Activated CD8-positive, alpha-beta memory T cell treated with anti-CD3 and anti-CD28 coated beads for 1 hour (primary cell): ENCODE measurements at places on chromosomes 5 and 9.

GRCh38 chr5:79931409-79931808 is 59.7 kb downstream of the MTX3 start:
- no peak for DNase-seq

DNA sequence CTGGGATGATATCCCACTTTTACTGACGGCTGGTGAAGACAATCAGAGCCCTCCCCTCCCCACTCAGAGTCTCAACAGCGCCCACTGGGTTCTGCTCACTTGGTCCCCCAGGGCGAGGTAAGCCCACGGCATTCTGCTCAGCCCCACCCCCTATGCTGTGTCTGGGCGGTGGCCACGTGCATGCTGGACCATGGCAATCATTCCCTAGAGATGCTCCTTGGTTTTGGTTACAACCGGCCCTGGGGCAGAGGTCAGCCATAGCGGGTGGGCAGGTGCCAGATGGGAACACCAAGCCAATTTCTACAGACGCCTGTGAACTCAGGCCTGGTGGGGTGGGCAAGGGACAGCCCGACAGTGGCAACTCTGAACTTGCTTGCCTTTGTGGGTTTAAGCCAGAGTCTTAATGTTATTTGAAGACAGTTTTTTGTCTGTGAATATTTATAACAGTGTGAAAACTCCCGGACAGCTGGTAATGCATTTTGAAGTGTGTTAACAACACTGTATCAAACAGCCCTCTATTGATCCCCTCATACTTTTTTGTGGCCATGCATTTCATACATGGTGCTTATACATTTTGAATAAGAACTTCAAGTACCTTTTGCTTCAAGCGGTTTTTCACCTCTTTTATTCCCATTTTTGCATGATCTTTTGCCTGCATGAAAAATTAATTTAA is 94.2 kb downstream of the CRB2 start:
- no peak for DNase-seq

DNA sequence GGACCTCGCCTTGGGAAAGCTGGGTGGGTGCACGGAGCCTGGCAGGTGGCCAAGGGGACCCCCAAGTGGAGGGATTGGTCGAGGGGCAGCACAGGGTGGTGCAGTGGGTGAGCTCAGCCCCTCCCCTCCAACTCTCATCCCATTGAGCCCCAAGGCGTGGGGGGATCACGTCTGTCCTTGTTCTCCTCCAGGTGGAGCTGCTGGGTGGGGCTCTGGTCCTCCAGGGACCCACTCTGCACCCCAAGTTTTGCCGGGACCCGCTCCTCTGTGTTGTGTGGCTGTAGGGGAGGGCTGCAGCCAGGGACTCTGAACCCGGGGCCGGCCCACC is 3.6 kb upstream of the FUT7 start:
- DNase-seq, result no peak

- no peak for DNase-seq
Measured at GRCh38 chr5:124154714-124155113, 591.7 kb downstream of the ZNF608 start.

- no peak for DNase-seq
Measured at GRCh38 chr9:2916382-2916985, 72.6 kb upstream of the PUM3 start.

DNA sequence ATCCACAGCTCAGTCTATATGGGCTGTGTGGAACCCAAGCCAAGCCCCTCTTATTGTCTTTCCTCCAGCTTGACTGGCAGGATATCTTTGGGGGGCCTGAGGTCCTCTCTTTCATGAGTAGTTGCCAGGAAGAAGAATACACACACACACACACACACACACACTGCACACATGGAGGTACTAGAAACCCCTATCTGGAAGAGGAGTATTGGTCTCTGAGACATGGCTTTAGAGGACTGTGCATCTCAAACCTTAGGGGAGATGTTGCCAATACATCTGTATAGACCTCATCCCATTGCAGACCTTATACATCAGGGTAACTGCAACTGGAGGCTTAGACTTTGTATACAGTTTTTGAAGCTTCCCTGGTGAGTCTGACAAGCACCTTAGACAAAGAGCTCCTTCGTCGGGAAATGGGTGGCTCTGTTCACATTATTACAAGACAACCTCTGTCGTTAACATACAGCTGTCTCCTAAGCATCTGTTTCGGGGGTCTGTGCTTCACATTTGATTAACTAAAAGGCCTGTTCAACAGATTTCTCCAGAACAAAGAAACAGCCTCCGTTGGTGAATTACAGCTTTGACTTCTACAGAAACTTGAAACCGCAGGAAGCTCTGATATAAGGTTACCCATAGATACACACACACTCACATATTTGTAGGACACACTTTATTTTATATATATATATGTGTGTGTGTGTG is 5.5 kb upstream of the ENTREP1 start:
- no peak for DNase-seq

- no peak for DNase-seq
Measured at GRCh38 chr9:91803970-91804752, 145.9 kb downstream of the ROR2 start.

DNA sequence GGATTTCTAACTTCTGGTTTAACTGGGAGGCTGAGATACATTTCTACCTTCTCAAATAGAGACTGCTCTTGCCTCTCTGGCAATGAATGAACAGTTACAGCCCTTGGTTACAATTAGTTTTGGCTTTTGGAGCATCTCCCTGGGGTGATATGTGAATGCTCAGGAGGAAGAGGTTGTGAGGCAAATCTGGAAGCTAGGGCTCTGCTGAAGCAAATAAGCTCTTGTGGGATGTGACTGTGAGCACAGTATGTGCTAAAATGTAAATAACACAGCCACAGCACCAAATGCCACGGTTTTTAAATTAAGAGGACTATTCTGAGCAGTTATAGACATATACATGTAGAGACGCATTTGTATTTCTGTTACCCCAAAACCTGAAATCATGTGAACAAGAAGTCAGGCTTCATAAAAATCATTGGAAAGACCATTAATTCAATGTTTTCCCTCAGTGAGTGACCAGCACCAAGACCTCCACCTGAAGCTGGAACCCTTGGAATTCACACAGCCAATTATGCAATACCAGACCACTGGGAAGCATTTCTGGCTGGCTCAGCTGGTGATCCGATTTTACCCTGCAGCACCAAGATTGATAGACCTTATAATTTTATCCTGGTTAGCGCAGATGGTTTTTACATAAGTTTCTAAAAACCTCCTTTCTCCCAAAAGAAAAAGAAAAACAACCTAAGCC is 3.0 kb upstream of the SLC44A1 start:
- DNase-seq, result no peak

DNA sequence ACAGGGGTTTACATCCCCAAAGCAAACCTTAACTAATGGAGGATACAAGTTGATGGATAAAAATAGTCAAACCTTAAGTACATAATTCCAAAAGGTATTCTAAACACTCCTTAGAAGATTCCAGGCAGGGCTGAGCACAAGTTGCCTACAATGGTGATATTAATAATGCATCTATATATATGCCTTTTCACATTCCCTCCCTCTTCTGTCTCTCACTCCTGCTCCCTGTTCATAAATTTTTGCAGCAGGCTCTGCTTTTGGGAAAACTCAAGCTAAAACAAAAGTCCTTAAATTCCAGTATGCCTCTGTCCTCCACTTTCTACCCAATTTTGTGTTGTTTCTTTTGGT is 139.4 kb upstream of the CDKN2B start:
- no peak for DNase-seq

DNA sequence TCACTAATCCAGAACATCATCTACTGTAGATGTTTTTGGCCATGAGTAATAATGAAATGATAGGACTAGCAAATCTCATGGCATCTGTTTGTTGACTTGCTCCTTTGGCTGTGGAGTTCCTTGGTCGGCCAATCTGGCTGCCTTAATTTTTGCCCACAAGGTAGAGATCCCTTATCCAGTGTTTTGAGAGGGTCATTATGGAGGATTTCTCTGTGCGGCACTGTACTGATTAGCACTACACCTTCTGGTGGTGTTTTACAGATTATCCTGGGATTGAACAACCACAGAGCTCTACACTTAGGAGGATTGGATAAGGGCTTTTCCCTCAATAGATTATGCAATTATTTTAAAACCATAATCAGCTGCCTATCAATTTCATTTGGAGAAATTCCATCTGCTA is 3.2 kb upstream of the ENHO start:
- DNase-seq, result no peak

DNA sequence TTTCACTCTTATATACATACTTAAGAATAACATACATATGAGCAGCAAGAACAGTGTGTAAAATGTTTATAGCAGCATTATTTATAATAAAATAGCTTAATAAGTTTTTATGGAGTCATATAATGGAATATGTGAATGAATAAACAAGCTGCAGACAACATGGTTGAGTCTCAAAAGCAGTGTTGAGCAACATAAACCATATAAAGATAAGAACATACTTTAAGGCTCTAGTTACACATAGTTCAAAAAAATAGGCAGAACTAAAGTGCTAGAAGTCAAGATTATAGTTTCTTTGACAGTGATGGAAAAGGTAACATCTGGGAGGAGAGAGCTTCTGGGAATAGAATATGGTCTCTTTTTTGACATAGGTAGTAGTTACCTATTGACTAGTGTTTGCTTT is 53.7 kb upstream of the ADAMTS19 start:
- no peak for DNase-seq

- DNase-seq, result no peak
Measured at GRCh38 chr9:136763649-136764035, 676 bp downstream of the LCN15 start.

GRCh38 chr5:72248410-72248981 is 71.5 kb downstream of the MRPS27 start:
- no peak for DNase-seq
